ENCODE measurements at places on chromosomes 1 and 21. TPM values are rescaled to one million over a fixed set of nuclear protein-coding genes. Genes with fewer than 3 reads are reported as not detected.

SLC25A34 gene
- 0.34 TPM for total RNA-seq

PGBD5 gene
- total RNA-seq, result under 0.01 TPM

TCHH gene
- total RNA-seq, result under 0.01 TPM

AURKAIP1 gene
- 68.1 TPM for total RNA-seq

RNU1-4 gene
- total RNA-seq, result under 0.01 TPM

LCE3E gene
- not detected for total RNA-seq

GTF2B gene
- 45.6 TPM for total RNA-seq

TUT4 gene
- 14.5 TPM for total RNA-seq

KCNH1 gene
- not detected for total RNA-seq

RPTN gene
- total RNA-seq, result not detected

TTC24 gene
- total RNA-seq, result not detected

ZMYND12 gene
- 0.43 TPM for total RNA-seq

OR10J1 gene
- not detected for total RNA-seq

OR2G6 gene
- total RNA-seq, result not detected

ZNF648 gene
- not detected for total RNA-seq

KLHDC8A gene
- total RNA-seq, result not detected

GBP1 gene
- total RNA-seq, result 3.4 TPM

DNALI1 gene
- 0.26 TPM for total RNA-seq

All from dermis lymphatic vessel endothelial cell (primary cell).